Stimulated activated CD4-positive, alpha-beta T cell treated with anti-CD3 and anti-CD28 coated beads, Interleukin-1b, Interleukin-23, amount 100 ng/mL, for 48 hours (primary cell): ENCODE measurements at places on chromosomes 1 and 21.

DNA sequence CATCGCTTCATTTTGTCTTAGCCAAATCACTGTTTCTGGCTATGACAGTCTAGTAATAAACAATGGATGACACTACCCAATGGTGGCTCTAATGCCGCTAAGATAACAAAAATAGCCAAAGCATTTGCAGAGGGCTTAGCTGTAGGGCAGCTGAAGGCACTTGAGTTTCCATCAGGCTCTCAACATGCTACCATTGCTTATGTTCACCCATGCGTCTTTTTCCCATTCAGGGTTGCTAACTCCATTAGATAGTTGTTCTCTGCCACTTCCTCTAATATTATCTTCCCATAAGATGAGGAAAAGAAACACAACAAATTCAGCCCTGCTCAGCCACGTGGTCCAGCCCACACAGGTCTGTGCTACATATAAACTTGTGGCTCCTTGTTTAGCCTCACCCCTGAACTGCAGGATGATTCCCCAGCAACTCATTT is 159.6 kb downstream of the TOMM20 start:
- DNase-seq: no peak

DNA sequence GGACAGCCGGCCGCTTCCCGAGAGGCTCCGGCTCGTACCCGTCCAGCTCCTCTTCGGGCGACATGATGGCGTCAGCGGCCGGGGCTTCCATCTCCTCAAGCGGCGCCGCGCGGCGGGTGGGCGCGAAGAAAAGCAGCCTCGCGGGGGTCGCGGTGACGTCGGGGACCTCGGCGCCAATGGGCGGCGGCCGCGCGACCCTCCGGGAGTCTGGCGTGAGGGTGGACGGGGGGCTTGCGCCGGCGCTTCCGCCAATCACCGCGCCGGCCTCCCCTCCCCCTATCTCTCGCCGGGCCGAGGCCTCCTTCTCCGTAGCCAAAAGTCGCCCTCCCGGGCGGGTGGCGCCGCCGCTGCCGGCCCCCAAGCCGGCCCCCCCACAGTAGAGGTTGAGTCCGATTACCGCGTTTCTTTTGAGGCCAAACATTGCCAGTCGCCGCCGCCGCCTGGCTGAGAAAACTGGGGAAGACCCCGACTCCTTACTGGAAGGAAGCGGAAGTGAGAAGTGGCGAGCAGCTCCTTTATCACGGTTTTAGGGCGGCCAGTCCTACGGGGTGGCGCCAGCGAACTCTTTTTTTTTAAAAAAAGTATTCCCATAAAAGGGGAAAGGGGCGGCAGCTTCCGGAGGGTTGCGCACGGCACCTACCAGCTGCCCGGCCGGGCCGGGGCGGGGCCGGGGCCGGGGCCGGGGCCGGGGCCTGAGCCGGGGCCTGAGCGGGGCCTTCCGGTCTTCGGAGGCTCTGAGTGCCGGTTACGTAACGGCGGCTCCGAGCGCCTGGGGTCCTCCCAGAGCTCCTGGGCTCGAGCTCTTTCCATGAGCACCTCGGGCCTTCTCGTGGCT is at the start of gene MCL1:
Gene MCL1 (minus strand): TSS at position 501 of the 835 bp plus-strand sequence. CDS start 80 bp downstream, at position 421.
- DNase-seq: peak; percentile 91

GRCh38 chr1:115258302-115258866 is 79.7 kb downstream of the NGF start:
- DNase-seq: no peak

DNA sequence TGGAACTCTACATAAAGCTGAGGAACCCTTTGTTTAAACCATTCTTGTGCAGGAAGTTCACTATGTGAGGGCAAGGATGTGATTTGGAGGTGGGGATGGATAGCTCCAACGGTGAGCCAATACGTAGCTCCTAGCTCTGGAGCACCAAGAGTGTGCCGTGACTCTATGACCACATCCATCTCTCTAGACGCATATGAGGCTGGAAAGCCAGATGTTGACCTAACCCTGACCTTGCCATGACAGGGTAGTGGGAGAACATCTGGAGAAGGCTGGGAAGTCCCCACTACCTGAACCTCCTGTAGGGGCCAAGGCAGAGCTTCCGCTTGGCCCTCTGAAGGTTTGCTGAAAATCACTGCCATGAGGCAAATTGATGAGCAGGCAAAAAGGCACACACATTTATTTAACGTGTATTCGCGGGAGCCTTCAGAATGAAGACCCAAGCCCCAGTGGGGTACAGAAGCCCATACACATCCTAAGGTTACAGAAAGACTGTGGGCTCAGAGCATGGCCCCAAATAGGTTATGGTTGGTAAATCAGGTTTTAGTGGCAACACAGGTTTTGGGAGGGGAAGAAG is 43.4 kb downstream of the EIF2D start:
- no peak for DNase-seq

GRCh38 chr21:14383596-14384180 is 742 bp upstream of the HSPA13 start:
- no peak for DNase-seq

GRCh38 chr1:165367375-165367993 is 11.0 kb upstream of the LMX1A start:
- DNase-seq: peak; percentile 73

DNA sequence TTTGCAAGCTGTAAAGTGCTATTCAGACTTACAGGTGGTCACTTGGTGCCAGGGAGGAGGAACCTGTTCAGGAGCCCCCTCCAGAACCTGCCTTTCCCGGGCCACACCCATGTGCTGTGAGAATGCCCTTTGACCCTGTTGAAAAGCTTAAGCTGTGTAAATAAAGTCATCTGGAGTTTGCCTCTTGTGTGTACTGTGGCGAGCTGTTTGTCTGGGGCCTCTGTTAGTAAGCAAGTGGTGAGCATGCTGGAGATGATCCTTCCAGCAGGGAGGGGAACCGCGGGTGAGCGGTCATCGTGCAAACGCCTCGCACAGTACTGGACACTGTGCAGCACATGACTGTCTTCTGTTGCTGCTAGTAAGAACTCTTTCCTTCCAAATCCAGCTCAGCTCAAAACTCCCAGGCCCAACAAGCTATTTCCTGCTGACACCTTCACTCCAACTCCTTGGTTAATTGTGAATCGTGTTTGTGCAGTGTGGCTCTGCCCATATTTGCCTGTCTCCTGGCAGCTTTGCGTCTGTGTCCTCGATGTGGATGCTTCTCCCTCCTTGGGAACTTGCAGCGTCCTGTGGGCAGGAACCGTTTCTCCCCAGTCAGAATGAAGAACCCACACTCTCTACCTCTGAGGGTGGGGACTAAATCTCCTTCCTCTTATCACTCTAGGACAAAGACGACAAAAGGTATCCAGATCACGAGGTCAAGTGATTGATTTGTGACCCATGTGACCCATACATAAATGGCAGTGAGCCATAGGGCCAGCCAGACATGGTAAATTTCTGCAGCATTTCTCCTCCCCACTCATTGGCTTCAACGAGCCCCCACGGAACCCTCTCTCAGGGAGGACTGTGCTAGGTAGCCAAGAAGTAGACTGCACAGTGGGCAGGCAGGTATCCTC is 13.9 kb upstream of the BTG2 start:
- no peak for DNase-seq

DNA sequence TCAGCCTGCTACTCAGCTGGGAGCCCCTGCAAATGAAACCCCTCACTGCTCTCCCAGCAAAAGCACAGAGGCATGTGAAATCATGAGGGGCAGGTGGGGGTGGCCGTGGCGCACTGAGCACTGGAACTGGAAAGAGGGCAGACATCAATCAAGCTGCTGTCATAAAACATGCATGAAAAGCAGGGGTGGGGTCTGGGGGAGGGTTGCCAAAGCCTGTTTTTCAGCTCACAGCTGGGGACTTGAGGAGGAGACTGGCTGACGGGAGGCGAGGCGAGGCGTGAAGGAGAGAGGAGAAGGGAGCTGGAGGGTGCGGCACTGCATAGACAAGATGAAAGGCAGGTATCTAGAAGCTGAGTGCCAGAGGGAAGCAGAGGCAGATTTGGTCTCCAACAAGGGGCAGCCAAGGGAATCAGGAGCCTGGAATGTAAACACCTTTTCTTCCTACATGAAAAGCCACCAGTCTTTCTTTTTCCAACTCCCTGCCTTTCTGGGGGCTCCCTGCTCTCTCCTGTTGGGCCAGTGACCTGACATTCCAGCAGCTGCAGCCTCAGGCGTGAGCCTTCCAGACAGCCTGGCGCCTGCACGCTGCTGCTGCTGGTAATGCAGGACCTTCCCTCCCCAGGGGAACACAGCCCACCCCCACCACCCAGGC is 87.0 kb downstream of the NMNAT2 start:
- no peak for DNase-seq

DNA sequence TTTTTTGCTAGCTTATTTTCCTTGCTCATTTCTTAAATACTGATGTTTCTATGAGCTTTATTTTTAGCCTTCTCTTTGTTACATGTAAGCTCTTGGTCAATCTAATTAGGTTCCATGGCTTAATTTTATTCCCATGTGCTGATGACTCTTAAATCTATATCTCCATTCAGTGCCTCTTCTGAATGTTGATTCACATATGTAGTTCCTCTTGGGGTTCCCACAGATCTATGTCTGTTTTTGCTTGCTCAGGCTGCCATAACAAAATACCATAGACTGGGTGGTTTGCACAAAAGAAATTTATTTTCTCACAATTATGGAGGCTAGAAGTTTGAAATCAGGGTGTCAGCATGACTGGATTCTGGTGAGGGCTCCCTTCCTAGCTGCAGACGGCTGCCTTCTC is 58.3 kb upstream of the PLA2G4A start:
- DNase-seq: no peak

GRCh38 chr1:232477728-232478127 is 152.2 kb downstream of the SIPA1L2 start:
- no peak for DNase-seq

- no peak for DNase-seq
Observed at GRCh38 chr1:51425273-51425672, 93.8 kb downstream of the EPS15 start.

GRCh38 chr1:66373157-66373591 is 160.8 kb upstream of the SGIP1 start:
- DNase-seq: no peak

DNA sequence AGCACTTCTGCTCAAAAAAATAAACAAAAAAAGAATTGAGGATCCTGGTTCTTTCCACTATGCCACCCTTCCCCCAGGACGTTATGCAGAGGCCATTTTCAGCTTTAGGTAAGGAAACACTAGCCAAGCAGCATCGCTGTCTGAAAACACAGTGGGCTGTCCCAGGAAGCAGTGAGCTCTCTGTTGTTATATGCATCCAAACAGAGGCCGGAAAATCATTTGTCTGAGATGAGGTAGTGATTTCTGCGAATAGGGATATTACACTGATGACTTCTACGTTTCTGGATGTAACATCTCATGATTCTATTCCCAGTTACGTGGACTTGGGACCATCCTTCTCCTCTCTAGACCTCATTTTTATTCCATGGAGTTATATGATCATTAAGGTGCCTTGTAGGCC is 137.2 kb downstream of the OMA1 start:
- no peak for DNase-seq

GRCh38 chr1:29679316-29679715 is 443.0 kb downstream of the PTPRU start:
- DNase-seq: no peak

- DNase-seq: no peak
Observed at GRCh38 chr1:18630511-18631495, at the start of gene PAX7. PAX7 (plus strand) TSS chr1:18630846; CDS start chr1:18631604, 758 bp downstream.

DNA sequence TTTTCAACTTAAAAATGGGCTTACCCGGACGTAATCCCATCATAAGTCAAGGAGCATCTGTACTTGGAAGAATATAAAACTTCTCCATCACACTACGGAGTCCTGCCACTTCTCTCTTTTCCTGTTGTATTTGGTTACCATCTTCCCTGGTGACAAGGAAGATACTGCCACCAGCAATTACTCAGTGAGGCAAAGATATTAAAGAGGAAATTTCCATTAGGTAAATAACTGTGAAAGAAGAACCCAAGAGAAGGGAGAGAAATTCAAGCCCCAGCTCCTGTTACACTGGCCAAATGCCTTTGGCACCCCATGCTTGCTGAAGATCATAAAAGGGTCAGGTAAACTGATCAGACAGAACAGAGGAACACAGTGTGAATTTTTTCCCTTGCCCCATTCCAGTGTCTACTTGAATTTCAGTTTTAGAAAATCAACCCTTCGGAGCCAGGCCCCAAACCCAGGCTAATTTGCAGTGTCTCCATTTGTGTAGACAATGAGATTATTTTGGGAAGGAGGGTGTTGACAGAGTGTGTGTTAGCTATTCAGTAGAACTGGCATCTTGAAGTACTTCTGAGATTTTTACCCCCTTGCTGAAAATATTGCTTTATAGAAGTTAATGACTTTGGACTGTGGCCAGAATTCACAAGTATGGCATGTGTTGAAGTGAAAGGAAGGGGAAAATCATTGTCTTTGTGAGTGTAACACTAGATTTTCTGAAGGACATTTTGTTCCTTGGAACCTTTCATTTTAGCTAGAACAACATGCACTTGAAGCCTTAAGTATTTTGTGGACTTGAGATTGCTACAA is 167.1 kb downstream of the DHRS3 start:
- no peak for DNase-seq

DNA sequence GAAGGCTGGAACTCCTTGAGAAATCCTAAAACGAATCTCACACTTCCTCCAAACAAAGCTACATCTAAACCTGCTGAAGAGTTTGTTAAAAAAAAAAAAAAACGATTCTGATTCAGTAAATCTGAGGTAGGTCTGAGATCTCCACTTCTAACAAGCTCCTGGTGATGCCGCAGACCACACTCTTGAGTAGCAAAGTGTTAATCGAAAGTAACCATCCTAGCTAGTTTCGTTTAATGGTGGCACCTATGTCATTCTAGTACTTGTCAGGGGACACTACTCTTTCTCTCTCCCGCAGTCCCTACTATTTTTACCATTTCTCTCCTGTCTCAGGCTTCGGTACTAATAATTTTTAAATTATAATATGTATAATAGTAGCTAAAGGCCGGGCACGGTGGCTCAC is 2.1 kb downstream of the CLCC1 start:
- DNase-seq: no peak

GRCh38 chr1:228038387-228039005 is 31.7 kb downstream of the WNT3A start:
- no peak for DNase-seq

- DNase-seq: no peak
Observed at GRCh38 chr1:57966751-57967406, 543.0 kb upstream of the DAB1 start.

DNA sequence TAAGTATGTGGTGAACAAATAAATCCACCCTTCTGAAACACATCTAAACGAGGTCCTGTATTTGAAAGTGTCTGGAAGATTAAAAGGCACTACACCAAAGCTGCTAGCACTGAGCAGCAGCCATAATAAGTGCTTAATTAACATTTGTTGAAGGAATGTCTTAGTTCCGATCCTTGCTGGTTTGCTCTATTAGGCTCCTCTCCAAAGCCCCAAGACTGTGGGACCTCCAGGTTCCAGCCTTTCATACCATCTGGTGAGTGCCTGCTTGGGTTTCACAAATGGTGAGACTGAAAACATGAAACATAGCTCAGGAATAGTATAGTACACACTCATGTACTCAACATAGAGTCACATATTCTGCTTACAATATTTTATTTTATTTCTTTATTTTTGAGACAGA is 640 bp upstream of the CYP2J2 start:
- no peak for DNase-seq
